ENCODE measurements at places on chromosomes 7 and 10. TPM values are rescaled to one million over a fixed set of nuclear protein-coding genes. Genes with fewer than 3 reads are reported as not detected.

The PRSS37 gene
- not detected for total RNA-seq

DNA sequence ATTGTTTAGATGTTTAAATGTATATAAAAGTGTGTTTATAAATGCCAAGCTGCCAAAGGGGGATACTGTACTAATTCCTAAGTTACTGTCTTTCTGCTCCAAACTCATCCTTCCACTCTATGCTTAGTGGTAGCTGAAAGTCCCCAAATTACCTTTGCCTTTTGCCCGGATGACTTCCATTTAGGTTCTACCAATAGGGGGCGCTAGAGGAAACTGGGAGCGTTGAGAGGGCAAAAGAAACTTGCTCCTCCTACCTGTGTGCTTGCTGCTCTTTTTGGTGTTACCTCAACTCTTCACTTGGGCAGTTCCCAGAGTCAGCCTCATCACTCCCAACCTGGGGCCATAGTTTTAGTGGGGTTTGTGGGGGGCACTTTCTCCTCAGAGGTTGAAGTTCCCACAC, 5.9 kb upstream of the OR2A25 start:
- no peaks in the 10 kb centered on the region for H3K27me3 ChIP-seq
- no peaks in the 10 kb centered on the region for H3K4me1 ChIP-seq
- H3K36me3 ChIP-seq, result no peaks in the 10 kb centered on the region
- DNase-seq, result no peak
- H3K27ac ChIP-seq, result no peak overlapping the region

GRCh38 chr10:63165249-63165648, 32.1 kb downstream of the NRBF2 start:
- H3K27me3 ChIP-seq, result no peaks in the 10 kb centered on the region
- no peak overlapping the region for H3K4me3 ChIP-seq
- H3K27ac ChIP-seq, result no peak overlapping the region
- DNase-seq, result no peak

- H3K36me3 ChIP-seq, result no peaks in the 10 kb centered on the region
- peaks cover 8% of the 10 kb centered on the region for H3K4me1 ChIP-seq
- no peak for DNase-seq
- no peaks in the 10 kb centered on the region for H3K27me3 ChIP-seq
- H3K4me3 ChIP-seq, result no peak overlapping the region
- H3K27ac ChIP-seq, result no peak overlapping the region
Measured at GRCh38 chr7:7686811-7687508, 31.4 kb downstream of the RPA3 start.

DNA sequence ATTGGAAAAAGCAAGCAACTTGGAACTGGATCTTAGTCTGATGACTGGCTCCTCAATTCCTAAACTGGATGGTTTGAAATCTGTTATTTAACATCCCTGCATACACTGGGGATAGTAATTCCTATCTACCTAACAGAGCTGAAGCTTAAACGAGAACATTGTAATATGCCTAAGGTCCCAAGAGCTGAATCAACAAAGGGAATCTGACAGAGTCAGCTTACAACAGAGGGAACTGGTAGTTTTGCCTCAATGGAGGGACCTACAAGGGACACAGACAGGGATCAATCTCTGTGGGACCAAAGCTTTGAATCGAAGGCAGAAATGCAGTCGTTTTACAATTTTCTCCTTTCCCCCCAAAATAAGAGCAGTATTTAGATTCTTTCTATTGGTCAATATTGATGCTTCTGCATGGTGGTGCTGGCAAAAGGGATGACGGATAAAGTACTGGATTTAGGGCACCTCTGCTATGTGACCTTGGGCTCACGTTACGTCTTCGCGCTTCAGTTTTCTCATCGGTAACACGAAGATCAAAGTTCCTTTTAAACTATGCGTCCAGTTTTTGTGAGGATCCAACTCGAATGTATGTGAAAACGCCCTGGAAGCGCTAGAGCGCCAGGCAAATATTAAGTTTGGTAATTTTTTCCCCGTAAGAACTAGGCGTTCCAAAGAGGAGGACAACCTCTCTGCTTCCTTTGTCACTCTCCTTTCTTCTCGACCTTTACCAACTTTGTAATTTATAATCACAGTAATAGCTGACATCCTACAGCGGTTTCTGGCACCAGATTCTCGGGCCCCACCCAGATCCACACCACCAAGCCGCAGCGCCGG, 1.1 kb downstream of the ACTR1A start:
- peaks cover 24% of the 10 kb centered on the region for H3K4me1 ChIP-seq
- peak overlapping the region; percentile 93 for H3K4me3 ChIP-seq
- H3K36me3 ChIP-seq, result peaks cover under 1% of the 10 kb centered on the region
- peak overlapping the region; percentile 36 for H3K27ac ChIP-seq
- DNase-seq, result no peak

DNA sequence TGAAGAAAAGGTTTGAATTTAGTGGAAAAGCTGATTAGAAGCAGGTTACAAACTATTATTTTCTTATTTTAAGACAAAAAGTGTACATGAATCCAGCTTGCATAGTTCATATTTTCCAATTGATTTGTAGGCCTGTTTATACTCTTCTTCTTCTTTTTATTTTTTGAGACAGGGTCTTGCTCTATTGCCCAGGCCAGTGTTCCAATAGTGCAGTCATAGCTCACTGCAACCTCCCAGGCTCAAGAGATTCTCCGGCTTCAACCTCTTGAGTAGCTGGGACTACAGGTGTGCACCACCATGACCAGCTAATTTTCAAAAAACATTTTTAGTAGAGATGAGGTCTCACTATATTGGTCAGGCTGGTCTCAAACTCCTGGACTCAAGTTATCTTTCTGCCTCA, 45.0 kb downstream of the ARL4A start:
- H3K4me1 ChIP-seq, result peaks cover 8% of the 10 kb centered on the region
- no peaks in the 10 kb centered on the region for H3K27me3 ChIP-seq
- no peak overlapping the region for H3K4me3 ChIP-seq
- H3K36me3 ChIP-seq, result no peaks in the 10 kb centered on the region
- no peak for DNase-seq

The CCL26 gene
- not detected for total RNA-seq

DNA sequence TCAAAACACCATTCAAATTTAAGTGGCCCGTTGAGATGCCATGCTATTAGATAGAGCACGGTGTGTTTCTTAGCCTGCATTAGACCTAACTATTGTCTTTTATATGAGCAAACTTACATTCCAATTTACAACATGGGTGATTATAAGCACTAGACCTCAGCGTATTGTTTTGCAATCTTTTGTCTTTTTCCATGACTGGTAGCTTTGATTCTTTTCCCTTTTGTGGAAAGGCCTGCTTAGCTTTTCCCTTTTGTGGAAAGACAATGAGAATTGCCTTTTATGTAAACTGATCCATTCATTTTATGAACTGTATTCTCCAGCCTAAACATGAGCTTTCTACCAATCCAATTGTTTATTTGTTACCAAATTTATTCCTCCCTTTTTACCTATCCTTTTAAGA, 823.1 kb downstream of the CCSER2 start:
- H3K4me3 ChIP-seq, result no peak overlapping the region
- H3K36me3 ChIP-seq, result no peaks in the 10 kb centered on the region
- H3K27me3 ChIP-seq, result no peaks in the 10 kb centered on the region
- no peak for DNase-seq

DNA sequence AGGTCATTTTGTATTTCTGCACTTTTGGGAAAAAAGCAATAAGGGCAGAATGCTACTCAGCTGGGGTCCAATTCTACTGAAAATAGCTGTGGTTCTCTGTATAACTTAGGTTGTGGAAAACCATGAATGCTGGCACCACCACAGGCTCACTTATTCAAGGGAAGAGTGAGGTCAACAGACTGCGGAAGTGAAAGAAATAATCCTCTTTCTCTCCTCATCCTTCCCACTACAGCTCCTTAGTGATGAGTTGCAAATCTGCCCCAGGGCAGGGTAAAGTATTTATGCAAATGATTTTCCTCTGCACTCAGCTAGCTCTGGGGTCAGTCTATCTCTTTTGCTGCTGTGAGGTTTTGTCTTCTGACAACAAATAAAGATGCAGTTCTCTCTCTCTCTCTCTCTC, 74.1 kb upstream of the PTPRZ1 start:
- no peaks in the 10 kb centered on the region for H3K36me3 ChIP-seq
- DNase-seq, result no peak
- H3K27me3 ChIP-seq, result no peaks in the 10 kb centered on the region
- no peak overlapping the region for H3K4me3 ChIP-seq
- no peak overlapping the region for H3K27ac ChIP-seq
- H3K4me1 ChIP-seq, result no peaks in the 10 kb centered on the region

DNA sequence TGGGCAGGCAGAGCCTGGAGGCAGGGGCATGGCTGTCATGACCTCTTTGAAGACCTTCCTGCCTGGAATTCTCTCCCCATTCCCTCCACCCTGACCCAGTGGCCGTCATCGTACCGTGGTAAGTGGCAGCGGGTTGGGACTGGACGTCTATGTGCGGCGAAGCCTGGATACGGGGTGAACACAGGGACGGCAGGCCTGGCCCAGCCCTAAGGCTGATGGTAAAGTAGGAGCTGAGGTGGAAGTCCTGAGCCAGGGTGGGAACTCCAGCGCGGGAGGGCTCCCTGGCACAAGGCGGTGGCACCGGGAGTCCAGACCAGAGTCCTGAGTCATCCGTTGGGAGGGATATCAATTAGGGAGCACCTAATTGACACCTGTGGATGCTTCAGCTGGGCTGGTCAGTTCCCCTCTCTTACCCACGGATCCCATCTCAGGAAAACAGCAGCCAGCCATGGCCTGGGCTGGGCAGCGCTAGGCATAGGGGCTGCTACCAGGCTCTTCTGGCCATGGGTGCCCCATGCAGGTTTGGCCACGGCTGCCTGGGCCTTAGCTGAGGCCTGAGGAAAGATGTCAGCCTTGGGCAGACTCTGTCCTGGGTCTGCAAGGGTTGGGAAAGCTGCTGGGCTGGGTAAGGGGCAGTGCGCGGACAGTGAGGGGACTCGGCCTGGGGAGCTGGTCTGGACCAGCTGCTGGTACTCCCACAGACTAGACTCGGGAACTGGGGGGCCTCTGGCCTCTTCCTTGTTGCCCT, 3.3 kb downstream of the PPIF start:
- no peak overlapping the region for H3K27ac ChIP-seq
- no peak overlapping the region for H3K4me3 ChIP-seq
- no peaks in the 10 kb centered on the region for H3K27me3 ChIP-seq
- peaks cover 5% of the 10 kb centered on the region for H3K4me1 ChIP-seq
- no peak for DNase-seq
